ENCODE measurements at places on chromosomes 7 and 10. TPM values are rescaled to one million over a fixed set of nuclear protein-coding genes. Genes with fewer than 3 reads are reported as not detected.

The SLC13A1 gene
- not detected for total RNA-seq

The HYCC1 gene
- 12.9 TPM for total RNA-seq

The FXYD4 gene
- total RNA-seq, result not detected

The ABCB8 gene
- 34.2 TPM for total RNA-seq

The PCGF6 gene
- 5.3 TPM for total RNA-seq

The LIPK gene
- total RNA-seq, result 2.6 TPM

The OR13A1 gene
- not detected for total RNA-seq

The C10orf67 gene
- 1.5 TPM for total RNA-seq

The ARID5B gene
- total RNA-seq, result 69.9 TPM

The SLC29A4 gene
- 5.6 TPM for total RNA-seq

The ADRA2A gene
- 2.3 TPM for total RNA-seq

The BUD31 gene
- 50.3 TPM for total RNA-seq

The NXPH1 gene
- total RNA-seq, result not detected

The CNNM1 gene
- total RNA-seq, result 4.0 TPM

The PCGF5 gene
- 29.8 TPM for total RNA-seq

The GPR146 gene
- total RNA-seq, result 30.4 TPM

The ATOH7 gene
- not detected for total RNA-seq

The KNDC1 gene
- total RNA-seq, result 2.5 TPM

The NRG3 gene
- 1.1 TPM for total RNA-seq

The EVX1 gene
- total RNA-seq, result not detected

The SPDYE5 gene
- total RNA-seq, result not detected

The SPOCK2 gene
- 3.7 TPM for total RNA-seq

The POU6F2 gene
- total RNA-seq, result not detected

The UPK3B gene
- total RNA-seq, result 43.9 TPM

The MACROH2A2 gene
- total RNA-seq, result 14.7 TPM
